ENCODE measurements at places on chromosomes 12 and 14.

GRCh38 chr12:76247026-76247646, 101.1 kb downstream of the BBS10 start:
- DNase-seq: no peak

- peak; percentile 54 for DNase-seq
These were observed 650 bp downstream of the GALC start for GRCh38 chr14:87992346-87992717.

- DNase-seq: no peak
These were observed 751 bp upstream of the GPRC5A start for GRCh38 chr12:12890543-12891079.

GRCh38 chr14:60125918-60126317, 34.2 kb downstream of the PCNX4 start:
- no peak for DNase-seq

DNA sequence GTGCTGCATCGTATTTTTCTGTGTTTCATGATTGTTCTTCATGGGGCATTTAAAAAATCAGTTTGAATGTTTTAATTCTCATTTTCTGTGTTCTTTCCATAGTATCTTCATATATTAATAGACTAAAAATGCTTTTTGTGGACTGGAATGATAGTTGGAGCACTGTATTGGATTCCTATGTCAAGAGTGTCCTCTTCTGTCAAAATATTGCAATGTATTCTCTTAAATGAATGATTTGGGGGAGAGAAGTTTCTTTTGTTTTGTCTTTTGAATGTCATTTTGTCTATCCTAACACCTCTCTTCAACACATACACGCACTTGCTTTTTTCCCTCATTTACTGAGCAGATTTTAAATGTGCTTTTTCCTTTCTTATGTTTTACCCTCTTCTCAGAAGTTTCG, 4.7 kb upstream of the EIF2S3B start:
- no peak for DNase-seq

DNA sequence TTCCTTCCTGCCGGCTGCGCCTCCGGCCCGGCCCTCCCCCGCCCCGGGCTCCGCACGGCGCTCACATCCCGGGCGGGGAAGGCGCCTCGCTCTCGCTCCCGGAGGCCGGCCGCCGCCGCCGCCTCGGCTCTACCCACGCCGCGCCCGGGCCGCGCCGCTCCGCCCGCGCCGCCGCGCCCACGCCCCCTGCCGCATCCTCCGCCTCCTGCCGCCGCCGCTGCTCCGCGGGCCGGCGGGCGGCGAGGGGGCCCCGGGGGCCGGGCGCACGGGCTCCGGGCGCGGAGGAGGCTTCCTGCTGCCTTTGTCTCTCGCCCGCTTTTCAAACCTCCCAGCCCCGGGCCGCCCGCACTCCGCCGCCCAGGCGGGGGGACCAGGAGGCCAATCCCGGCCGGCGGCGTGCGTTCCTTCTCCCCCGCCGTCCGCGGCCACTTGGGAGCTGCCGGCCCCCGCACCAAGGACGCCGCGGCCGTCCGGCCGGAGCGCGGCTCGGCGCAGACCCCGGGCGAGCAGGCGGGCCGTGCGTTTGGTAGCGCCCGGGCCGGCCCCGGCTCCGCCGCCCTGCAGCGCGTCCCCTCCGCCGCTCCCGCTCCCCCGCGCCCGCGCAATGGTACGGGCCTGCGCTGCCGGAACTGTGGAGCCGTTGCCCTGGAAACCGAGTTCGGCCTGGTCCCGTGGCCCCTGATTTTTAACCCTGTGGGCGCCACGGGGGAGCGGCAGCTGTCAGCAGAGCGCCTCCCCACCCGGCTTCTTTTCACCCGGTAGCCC, at the start of gene FBXL14:
Gene FBXL14 (minus strand): TSS at position 321 of the 765 bp plus-strand sequence. CDS start 515 bp downstream, outside the sequence.
- DNase-seq: peak; percentile 33

GRCh38 chr12:130053651-130054069, 108.6 kb upstream of the FZD10 start:
- no peak for DNase-seq

DNA sequence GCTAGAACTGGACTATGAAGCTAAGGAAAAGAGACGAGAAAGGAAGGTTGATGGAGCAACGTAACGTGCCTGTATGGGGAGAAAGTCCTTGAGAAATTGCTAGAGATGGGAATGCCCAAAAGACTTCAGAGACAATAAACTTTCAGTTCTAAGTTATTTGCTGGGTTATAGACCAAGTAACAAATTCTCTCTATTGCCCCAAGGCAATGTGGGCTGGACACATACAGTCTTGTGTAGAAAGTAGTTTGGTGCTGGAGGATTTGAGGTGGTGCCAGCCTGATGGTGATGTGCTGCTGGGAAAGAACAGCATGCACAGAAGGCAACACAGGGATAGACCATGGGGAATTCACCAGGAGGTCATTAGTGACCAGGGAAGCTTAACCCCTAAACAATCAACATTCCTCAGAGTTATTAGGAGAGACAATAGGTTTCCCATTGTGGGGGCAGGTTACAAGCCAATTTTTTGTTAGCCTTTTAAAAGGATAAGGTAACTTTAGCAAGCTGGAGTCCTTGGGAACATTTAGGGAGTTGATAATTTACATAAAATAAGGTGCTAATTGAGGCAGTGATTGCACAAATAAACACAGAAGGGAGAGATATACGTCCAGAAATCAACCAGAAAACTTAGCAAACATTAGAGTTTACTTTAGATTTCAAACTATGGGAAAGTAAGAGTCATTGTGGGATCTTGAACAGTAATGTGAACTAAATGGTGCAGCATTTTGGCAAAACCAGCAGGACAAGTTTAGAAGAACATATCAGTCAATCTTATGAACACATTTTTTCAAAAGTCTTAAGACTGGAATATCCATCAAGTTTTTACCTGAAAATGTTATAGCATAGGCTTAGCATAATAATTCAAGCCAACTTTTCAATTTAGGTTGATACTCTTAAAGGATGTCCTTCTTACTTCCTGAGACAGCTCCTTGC, 61.4 kb downstream of the LMNTD1 start:
- DNase-seq: no peak

- DNase-seq: peak; percentile 37
These were observed 1.5 kb downstream of the CORO1C start for GRCh38 chr12:108729612-108730364.

DNA sequence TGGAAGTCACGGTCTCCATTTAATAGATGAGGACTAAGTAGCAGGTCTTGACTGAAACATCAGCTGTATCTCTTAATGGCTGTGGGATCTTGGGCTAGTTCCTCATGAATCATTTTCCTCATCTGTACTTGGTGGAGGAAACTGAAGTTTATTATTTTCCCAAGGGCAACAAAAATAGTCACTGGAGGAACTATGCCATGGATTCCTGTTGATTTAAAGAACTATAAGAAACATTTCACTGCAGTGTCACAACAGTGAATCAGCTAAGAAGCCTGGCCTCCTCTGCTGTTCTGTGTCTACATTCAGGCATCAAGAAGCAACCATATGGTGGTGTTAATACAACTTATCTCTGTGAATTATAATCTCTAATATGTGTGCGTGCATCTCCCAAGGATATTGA, 200.5 kb downstream of the STXBP6 start:
- DNase-seq: no peak

DNA sequence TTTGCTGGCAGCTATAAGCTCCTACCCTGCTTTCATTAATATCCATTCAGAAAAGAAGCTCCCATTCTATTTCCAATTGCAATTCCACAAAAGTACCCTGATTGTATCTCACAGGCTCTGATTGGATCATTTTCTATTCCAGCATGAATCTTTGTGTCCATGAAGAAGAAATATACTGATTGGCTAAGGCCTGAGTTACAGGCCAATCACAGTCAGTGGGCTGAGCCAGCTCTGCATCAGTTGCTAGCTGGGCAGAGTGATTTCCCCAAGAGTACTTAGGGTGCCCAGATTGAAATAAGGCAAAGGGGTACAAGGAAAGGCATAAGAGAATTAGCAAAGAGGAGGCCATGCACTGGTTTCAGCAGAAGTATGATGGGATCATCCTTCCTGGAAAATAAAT, 14.4 kb downstream of the ART4 start:
- no peak for DNase-seq

GRCh38 chr12:107080299-107080698, 13.1 kb downstream of the CRY1 start:
- DNase-seq: no peak

DNA sequence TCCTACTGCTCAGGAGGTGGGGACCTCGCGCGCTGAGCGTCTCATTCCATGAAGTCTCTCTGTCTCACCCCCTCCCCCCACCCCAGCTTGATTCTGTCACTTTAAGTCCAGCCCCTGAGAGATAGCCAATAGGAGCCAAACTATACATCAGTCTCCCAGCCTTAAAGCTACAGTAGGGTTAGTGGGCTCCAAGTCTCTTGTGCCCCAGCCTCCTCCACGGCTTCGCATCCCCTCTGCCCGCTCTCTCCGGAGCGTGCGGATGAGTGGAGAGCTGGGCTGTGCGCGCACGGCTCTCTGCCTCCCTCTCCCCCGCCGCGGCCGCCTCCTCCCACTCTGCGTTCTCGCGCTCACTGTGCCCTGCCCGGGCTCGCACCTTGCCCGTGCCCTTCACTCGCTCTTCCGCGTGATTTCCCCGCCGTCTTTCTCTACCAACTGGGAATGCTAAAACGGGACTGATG, at the start of gene ESRRB:
Gene ESRRB (plus strand): TSS at position 191 of the 458 bp plus-strand sequence. CDS start 265 bp downstream, at position 456.
- peak; percentile 26 for DNase-seq

DNA sequence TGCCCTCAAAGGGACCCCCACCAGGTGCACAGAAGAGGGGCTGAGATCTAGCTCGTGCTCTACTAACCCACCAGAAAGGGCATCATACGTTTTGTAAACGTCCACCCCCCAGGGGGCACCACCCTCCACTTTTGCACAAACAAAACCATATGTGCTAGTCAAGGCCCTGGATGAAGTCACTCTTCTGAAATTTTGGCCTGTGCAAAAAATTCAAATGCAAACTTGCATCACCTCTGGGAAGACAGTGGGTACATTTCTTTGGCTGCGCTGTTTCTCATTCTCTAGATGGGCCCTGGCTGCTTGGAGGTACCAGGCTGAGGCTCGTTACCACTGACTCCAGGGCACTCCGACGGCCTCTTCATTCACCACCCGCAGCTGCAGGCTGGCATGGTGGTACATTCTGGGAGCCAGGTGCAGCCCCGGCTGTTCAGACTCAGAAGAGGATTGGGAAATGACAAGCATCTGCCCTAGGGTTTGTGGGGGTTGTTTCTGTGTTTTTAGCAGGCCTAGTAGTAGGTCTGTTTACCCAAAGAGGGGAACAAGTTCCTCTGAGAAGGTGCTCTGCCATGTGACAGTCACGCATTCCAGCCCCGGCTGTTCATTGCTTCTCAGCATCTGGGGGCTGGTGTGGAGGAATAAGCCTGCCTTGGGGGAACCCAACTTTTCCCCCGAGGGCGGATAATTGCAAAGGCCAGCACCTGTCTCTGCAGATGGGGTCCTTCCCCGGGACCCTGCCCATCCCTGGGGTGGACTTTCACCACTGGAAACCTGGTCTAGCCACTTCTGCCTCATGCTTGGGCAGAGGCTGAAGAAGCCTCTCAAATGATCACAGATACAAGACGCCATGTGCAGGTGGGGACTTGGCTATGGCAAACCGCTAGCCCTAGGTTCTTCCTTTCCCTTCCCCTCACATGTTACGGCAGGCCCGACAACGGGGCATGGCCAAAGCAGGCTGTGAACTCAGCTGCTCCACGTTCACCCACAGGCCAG, 147.6 kb downstream of the DPF3 start:
- DNase-seq: no peak

GRCh38 chr12:25254271-25254880, 3.6 kb upstream of the KRAS start:
- peak; percentile 3 for DNase-seq

GRCh38 chr12:99847936-99848335, 136.8 kb downstream of the ANKS1B start:
- DNase-seq: no peak

GRCh38 chr12:88743946-88744685, 163.8 kb upstream of the KITLG start:
- no peak for DNase-seq

DNA sequence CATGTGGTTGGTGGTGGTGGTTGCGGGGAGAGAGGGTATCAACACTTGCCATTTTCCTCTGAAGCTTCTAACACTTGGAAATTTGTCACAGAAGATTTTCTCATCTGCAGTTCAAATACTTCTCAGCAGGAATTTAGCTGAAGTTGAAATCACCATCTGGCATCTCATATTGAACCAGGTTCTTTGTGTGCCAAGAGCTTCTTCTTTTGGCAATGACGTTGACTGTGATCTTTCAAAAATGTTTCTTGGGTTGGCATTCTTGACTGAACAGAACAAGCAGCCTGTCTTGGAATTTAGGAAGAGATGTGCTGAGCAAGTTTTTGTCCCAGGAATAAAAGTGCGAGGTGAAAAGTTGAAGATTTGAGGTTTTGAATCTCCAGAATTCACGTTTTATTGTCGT, 8.7 kb upstream of the NIN start:
- DNase-seq: no peak

- no peak for DNase-seq
These were observed 22.3 kb downstream of the FAM234B start for GRCh38 chr12:13066459-13066858.

- no peak for DNase-seq
These were observed 69.5 kb downstream of the GPR135 start for GRCh38 chr14:59395672-59396071.

DNA sequence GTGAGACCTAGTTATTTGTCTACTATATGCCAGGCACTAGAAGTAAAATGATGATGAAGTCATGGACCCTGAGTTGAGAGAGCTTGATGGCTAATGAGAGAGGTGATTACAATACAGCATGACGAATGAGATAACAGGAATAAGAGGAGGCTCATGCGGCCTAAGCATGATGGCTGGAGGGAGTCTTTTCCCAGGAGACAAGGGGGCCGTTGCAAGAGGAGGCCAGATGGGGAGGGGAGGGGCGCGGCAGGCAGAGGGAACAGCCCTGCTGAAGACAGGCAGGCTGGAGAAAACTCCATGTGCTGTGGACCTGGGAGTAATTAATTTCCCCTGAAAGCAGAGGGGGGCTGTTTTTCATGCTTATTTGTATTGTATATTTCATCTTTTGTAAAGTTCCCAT, 144.7 kb upstream of the RFLNA start:
- no peak for DNase-seq

DNA sequence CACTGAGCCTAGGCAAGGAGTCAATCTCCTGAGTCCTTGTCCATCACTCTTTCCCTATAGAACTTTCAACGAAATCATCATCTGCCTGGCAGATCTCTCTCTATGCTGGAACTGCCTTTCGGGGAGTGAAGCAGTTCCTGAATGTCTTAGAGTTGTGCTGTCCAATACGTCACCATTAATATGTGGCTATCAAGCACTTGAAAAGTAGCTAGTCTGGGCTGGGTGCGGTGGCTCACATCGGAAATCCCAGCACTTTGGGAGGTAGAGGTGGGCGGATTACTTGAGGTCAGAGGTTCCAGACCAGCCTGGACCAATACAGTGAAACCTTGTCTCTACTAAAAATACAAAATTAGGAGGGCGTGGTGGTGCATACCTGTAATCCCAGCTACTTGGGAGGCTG, 35.1 kb downstream of the NRDE2 start:
- no peak for DNase-seq

- no peak for DNase-seq
These were observed 18.1 kb upstream of the IAPP start for GRCh38 chr12:21354641-21355040.

DNA sequence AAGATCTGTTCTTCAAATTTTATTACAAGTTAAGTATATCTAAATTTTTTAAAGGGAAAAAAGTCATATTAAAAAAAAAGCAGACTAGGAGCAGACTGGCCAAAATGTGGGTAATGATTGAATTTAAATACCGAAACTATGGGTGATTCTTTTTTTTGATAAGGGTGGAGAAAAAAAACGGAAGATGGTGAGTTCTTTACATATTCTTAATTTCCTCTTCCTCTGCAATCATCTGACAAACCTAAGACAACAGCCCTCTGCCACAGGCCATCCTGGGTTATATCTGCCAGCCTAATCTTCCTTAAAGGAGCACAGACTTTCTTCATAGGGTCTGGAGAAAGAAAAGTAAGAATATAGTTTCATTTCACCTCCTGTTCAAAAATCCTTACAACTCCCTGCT, 108.0 kb downstream of the PPP2R5E start:
- no peak for DNase-seq
